ENCODE measurements at places on chromosomes 2 and 18.

GRCh38 chr2:12741380-12741779, 24.6 kb downstream of the TRIB2 start:
- DNase-seq = no peak

GRCh38 chr2:144607891-144608521, 88.1 kb upstream of the ZEB2 start:
- DNase-seq = no peak

- no peak for DNase-seq
These were observed 4.9 kb upstream of the IL1B start for GRCh38 chr2:112841295-112842044.

- DNase-seq = no peak
These were observed 496.1 kb upstream of the RAB6C start for GRCh38 chr2:129483366-129483765.

DNA sequence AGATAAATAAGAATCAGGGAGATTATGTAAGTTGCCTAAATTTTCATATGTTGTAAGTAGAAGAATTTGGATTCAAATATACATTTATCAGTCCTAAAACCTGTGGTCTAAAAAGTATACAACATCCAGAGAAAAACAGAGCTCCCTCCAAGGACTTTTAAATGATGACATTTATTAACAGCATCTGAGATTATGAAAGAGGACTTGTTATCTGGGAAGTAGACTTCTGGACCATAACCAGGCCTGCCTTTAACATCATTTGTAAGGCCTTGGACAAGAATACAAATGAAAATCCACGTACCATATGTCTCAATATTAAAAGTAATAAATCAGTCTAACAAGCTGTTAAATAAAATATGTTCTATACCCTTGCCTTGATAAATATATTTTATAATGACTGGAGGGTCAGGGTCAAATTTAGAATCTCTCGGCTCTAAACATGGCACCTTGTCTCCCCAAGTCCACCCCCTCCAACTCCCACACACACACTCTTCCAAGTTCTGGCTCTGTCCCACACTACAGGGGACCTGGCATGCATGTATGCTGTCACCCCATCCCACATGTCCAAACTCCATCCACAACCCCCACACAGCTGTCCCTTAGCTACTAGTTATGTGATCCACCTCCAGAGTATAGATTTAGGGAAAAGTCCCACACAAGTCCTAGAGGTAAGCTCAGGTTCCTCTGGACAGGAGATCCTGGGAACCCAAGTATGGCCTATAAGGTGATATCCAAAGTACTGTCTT, 382.6 kb downstream of the CDH2 start:
- no peak for DNase-seq

GRCh38 chr2:68196120-68196716, 38.5 kb downstream of the PNO1 start:
- peak; percentile 76 for DNase-seq

Measured in PC-3 (cell line).